NCI-H1436 (cell line): ENCODE measurements at places on chromosomes 1 and 21.

GRCh38 chr1:53107090-53107489, 35.3 kb downstream of the SLC1A7 start:
- no peak for DNase-seq

- no peak for DNase-seq
Observed at GRCh38 chr1:220841293-220841692, 38.0 kb upstream of the HLX start.

DNA sequence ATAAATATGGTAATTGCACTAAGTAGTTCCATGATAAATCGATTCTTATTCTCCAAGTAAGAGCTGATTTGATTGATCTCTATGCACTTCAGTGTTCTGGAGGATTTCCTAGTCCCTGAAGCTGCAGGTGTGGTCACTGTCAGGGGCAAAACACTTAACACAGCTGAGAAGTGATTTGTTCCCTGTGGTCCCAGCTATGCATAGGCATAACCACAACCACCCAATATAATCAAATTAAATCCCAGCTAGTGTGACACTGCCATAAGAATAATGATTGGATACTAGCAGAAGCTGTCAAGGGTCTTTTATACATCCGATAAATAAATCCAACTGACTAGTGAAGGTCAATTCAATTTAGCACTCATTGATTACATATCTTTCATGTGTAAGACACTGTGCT, 60.1 kb downstream of the PTGER3 start:
- DNase-seq, result no peak

DNA sequence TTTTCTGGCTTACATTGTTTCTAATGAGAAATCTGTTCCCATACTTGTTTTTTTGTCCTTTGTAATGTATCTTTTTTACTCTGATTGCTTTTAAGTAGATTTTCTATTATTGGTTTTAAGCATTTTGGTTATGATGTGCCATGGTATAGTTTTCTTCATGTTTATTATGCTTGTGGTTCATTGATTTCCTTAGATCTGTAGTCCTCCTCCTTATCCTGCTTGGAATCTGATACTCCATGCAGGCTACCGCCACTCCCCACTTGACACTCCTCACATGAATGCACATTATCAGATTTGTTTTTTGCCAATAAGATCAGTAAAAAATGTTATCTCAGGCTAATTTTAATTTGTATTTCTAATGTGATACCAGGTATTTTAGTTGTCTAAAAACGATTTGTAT, 20.8 kb downstream of the UROD start:
- no peak for DNase-seq

GRCh38 chr1:110696818-110697217, 22.1 kb upstream of the KCNA3 start:
- no peak for DNase-seq
